ENCODE measurements at places on chromosomes 3 and 15. TPM values are rescaled to one million over a fixed set of nuclear protein-coding genes. Genes with fewer than 3 reads are reported as not detected.

GRCh38 chr15:88661761-88662556, 23.1 kb downstream of the ISG20 start:
- no peak for DNase-seq

GRCh38 chr3:25665315-25666280, 891 bp upstream of the TOP2B start:
- no peak for DNase-seq

RFTN1 gene
- total RNA-seq: 0.73 TPM

DNA sequence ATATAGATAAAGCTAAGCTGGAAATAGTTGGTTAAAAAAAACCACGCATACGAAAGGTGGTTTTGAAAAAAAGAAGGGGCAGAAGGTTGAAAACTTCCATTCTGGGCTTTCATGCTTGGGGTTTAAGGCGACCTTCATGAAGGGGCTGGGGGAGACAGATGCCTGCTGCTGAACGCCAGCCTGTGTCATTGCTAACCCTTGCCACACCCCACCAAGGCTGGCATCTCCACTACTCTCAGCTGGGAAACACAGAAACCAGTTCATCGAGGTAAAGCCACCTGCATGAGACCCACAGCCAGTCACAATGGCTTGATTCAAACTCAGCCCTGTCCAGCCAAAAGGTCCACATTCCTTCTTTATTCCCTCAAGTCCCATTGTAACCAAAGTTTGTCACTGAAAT, 78.7 kb downstream of the ADAMTS17 start:
- no peak for DNase-seq

SSUH2 gene
- 0.57 TPM for total RNA-seq

GRCh38 chr3:42023380-42023779, 61.5 kb upstream of the ULK4 start:
- no peak for DNase-seq

GRCh38 chr3:23301819-23302218, 98.7 kb downstream of the UBE2E2 start:
- DNase-seq: no peak

GRCh38 chr3:63349583-63350573, 71.8 kb downstream of the SYNPR start:
- peak; percentile 27 for DNase-seq

- DNase-seq: no peak
These were observed 14.7 kb downstream of the MAP2K1 start for GRCh38 chr15:66401130-66402021.

PARP15 gene
- total RNA-seq: 0.55 TPM

- no peak for DNase-seq
These were observed 234.3 kb downstream of the SHOX2 start for GRCh38 chr3:157871838-157872460.

GRCh38 chr3:152083135-152083534, 185.6 kb upstream of the MBNL1 start:
- no peak for DNase-seq

GRCh38 chr3:38648024-38648658, 1.3 kb downstream of the SCN5A start:
- DNase-seq: no peak

CLDN16 gene
- 0.31 TPM for total RNA-seq

SLC24A5 gene
- not detected for total RNA-seq

- DNase-seq: no peak
These were observed 39.3 kb upstream of the LACTB start for GRCh38 chr15:63082366-63082765.

GRCh38 chr3:29889215-29889614, 608.3 kb downstream of the RBMS3 start:
- no peak for DNase-seq

MYL3 gene
- 0.33 TPM for total RNA-seq

C15orf62 gene
- total RNA-seq: 1.8 TPM

DNA sequence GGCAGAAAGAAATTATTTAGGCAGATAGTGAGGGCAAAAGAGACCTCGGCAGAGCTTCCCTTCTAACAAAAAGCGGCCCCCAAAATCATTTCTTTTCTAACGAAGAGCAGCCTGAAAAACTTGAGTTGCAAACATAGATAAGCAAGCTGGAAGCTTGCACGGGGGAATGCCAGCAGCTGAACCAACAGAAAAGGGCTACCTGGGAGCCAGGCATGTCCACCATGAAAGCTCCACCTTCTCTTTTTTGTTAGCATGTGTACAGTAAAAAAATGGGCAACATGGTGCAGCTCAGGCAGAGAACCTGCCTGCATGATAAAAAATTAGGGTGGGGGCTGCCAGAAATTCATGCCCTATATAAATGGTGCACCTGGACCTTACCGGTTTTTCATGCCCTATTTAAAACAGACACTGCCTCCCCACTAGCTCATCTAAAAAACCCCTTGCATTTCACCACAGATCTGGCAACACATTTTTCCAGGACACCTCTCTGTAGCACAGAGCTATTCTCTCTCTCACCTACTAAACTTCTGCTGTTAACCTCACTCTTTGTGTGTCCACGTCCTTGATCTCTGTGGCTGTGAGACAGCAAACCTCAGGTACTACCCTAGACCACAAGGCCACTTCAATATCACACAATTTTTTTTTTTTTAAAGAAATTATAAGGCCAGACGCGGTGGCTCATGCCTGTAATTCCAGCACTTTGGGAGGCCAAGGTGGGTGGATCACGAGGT, 18.7 kb downstream of the SLC33A1 start:
- DNase-seq: no peak

DNA sequence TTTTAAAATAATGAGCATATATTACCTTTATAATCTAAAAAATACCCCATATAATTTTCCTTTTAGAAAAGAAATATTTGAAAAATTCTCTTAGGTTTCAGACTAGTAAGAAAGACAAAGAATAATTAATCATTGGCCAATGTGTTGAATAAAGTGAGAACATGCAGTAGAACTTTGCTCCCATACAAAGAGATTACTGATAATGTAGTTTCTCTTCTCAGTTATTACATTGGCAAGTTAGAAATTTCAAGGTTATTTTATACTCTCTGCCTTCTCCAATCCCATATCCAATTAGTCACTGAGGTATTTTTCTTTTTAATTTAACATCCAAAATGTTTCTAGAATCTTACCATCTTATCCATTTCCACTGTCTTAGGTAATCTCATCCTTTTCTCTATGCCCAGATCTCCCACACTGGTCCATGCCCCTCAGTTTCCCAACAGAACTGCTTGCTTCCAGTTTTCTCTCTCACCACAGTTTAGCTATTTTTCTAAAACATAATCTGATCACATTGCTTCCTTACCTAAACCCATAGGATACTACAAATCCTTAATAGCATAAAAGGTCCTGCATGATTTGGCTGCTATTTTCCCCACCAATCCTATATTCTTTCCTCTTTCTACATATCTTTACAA, 10.8 kb downstream of the XRN1 start:
- DNase-seq: no peak

C3orf70 gene
- 5.8 TPM for total RNA-seq

- DNase-seq: no peak
These were observed 166.0 kb downstream of the TP63 start for GRCh38 chr3:189797103-189797750.

DNA sequence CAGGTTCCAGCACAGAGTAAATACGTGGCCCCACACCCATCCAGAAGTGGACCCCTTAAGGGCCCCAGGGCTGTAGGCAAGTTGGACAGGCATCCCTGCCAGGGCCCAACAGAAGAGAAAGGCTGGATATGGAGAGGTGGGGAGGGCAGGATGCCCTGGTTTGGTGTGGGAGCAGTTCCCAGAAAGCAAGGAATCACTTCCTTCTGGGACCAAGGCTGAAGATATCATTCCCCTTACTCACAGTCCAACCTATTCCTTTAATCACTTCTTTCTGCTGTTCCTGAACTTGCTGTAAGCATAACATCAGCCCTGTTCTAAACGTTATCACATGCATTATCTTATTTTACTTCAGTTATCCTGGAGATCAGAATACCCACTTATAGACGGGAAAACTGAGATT, 6.1 kb upstream of the MESP2 start:
- no peak for DNase-seq

CEMIP gene
- total RNA-seq: 1.3 TPM

- no peak for DNase-seq
These were observed 66.2 kb downstream of the FOXP1 start for GRCh38 chr3:71517271-71517791.

GRCh38 chr15:74960286-74960685, 3.7 kb upstream of the RPP25 start:
- no peak for DNase-seq

FSIP1 gene
- 2.5 TPM for total RNA-seq

- DNase-seq: no peak
These were observed 344.9 kb downstream of the LRRC3B start for GRCh38 chr3:26967501-26967900.

DNA sequence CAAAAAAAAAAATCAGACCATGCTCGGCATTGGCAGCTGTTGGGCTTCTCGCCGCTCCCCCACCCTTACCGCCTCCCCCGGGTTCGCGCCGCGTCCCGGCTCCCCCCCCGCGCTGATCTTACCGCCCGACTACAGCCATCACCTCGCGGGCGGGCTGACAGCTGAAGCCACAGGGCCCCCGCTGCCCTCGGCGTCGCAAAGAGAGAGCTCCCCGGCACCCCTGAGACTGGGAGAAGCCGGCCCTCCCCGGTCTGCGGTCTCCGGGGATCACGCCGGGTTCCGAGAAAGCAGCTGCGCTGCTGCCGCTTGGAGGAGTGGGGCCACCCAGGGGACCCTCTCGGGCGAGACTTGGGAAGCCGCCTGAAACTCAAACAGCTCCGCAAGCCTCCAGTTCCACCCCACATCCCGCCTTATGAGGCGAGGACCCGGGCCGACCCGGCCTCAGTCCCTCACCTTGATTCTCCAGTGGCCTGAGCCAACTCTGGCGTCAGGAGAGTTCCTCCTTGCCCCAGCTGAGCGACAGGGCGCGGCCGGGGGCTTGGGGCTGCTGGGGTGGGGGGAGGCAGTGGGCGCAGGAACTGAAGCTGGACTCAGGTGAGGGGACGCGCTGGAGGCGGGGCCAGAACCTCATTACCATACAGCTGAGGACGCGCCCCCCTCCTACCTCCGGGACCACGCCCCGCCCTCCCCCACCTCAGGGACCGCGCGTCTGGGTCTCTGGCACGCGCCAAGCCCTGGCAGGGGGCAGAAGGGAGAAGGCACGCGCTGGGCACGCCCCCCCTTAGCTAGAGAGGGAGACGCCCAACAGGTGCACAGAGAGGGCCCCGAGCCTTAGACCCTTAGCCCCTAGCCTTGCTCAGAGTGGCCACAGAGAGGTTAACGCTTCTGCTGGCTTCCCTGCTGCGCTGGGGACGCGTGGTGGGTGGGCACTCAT, 1.0 kb upstream of the DLL4 start:
- no peak for DNase-seq

CYP8B1 gene
- not detected for total RNA-seq

DNA sequence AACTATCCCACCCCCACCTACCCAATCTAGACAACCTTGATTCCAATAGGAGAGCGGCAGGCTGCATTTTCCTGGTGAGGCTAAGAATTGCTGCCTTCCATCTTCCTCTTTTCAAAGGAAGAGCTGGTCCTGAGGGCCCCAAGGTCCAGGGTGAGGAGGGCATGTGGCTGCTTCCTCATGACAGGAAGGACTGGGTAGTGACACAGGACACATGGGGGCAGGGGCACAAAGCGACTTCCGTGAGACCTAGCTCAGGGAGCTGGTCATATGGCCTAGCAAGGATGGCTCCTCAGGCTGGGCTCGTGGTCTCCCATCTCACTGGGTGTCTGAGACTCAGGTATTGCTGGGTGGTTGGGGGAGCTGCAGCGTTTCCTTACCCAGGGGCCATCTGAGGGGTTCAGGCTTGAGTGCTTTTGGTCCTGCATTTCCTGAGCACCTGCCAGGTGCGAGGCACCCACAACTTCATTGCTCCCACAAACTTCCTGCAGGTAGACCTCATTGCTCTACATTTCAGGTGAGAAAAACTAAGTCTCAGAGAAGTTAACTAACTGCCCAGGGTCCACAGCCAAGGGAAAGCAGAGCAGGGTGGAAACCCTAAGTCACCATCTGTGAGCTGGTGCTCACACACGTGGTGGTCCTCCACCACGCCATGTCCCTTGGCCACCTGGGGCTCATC, 160.0 kb upstream of the TLE3 start:
- DNase-seq: no peak

DNA sequence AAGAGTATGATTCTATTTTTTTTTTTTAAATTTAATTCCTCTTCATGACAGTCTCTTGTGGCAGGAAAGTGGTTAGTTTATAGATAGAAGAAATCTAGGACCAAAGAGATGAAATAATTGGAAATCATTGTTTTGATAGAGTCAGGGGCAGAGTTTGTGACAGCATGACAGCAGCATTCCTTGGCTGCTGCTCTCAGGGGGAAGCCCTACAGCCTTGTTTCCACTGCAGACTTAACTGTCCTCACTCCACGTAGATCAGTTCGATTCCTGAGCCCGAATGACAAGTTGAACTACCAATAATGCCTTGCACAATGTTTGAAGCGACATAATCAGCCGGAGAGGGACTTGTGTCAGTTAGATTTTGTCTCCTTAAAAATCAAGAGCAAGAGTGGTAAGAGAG, 189.0 kb upstream of the ICE2 start:
- no peak for DNase-seq

GOLGA8N gene
- total RNA-seq: 0.69 TPM

DNA sequence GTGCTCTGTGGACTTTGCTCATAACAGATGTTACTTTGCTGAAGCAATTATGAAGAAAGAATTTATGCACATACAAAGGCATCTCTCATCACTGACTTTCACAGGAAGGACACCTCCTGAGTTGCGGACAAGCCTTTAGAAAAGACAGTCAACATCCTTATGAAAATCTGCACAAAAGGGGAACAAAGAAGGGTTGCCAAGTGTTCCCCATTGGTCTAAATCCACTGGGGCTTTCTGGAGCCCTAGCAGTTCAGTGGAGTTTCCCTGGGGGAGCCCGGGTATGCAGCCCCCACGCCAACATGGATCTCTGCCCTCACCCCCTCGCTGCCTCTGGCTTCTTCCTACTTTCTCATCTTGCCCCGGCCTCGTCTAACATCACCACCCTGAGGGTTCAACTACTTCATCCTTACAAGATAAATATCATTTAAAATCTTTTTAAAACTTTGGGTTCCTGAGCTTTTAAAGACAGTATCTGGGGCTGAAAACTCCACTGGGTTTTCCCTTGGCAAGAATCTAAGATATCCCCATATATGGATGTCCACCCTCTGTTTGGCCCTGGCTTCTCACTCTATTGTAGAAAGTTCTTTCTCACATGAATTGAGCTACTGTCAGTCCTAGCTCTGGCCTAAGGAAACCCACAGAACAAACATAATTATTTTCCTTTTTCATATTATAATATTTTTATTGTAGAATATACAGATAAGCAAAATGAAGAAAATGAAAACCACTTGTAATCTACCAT, 207.9 kb upstream of the RGMA start:
- DNase-seq: no peak

PRSS50 gene
- total RNA-seq: 1.9 TPM

- no peak for DNase-seq
These were observed 129.1 kb upstream of the UMPS start for GRCh38 chr3:124601190-124601589.

GRCh38 chr15:98878172-98878571, 129.4 kb downstream of the PGPEP1L start:
- no peak for DNase-seq

Data from progenitor cell of endocrine pancreas (in vitro differentiated cells).